ENCODE measurements at places on chromosomes 1 and 21. TPM values are rescaled to one million over a fixed set of nuclear protein-coding genes. Genes with fewer than 3 reads are reported as not detected.

The KRTAP19-1 gene
- not detected for total RNA-seq

The CYP4X1 gene
- not detected for total RNA-seq

The GPA33 gene
- total RNA-seq, result not detected

The DBT gene
- total RNA-seq, result 7.5 TPM

The ZNF648 gene
- total RNA-seq, result not detected

The SPATA21 gene
- total RNA-seq, result not detected

The RAB7B gene
- 9.1 TPM for total RNA-seq

The WDR64 gene
- not detected for total RNA-seq

The C1orf52 gene
- total RNA-seq, result 16.3 TPM

Measured in IMR-90 (cell line).